NCI-H446 (cell line): ENCODE measurements at places on chromosomes 11 and 22.

DNA sequence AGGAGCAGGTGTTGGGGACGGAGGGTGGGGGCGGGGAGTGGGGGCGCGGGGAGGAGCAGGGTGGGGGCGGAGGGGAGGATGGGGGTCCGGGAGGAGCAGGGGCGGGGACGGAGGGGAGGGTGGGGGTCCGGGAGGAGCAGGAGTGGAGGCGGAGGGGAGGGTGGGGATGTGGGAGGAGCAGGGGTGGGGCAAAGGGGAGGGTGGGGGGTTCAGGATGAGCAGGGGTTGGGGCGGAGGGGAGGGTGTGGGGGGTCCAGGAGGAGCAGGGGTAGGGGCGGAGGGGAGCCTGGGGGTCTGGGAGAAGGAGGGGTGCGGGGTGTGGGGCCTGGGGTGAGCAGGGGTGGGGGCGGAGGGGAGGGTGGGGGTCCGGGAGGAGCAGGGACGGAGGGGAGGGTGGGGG is 17.1 kb downstream of the CRELD2 start:
- no peak for DNase-seq

DNA sequence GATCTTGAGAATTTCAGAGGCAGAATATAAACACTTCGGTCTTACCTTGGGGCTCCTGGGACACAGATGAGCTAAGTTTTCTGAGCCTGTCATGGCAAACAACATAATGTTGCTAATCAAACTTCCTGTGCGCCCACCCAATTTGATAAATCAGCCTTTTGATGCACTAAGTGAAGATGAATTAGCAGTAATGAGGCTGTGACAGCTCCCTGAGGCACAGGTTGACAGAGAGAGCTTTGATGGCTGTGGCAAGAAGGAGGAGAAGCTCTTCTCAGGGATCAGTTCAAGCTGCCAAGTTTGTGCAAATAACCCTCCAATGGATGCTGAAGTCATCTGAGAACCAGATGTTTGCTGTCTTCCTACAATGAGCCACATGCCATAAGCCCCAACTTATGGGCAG is 34.4 kb downstream of the DRD2 start:
- no peak for DNase-seq

DNA sequence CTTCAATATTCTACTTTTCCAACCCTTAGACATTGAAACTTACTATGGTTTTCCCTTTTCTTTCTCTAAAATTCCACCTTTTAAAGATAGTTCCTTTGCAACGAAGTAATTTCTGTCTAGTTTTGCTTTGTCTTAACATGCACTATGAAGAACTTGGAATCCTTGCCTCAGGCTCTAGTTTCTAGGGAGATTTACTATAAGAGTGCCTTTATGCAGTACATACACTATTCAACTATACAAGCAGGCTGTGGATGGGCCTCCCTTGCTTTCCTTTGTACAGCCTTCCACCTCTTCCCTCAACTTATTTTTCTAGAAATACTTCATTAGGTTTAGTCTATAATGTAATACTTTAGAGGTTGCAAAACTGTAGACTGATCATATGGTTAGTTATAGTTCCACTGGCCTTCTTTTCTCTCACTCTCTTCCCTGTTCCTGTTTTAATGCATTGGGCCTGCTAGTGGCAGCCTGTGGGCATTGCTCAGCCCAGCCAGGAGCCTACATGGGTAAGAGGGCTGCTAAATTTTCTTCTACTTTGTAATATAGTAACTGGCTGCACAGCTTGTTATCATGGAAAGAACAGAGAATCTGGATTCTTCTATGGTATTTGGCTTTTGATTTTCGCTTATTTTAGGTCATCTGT is 100.2 kb downstream of the C11orf87 start:
- no peak for DNase-seq

DNA sequence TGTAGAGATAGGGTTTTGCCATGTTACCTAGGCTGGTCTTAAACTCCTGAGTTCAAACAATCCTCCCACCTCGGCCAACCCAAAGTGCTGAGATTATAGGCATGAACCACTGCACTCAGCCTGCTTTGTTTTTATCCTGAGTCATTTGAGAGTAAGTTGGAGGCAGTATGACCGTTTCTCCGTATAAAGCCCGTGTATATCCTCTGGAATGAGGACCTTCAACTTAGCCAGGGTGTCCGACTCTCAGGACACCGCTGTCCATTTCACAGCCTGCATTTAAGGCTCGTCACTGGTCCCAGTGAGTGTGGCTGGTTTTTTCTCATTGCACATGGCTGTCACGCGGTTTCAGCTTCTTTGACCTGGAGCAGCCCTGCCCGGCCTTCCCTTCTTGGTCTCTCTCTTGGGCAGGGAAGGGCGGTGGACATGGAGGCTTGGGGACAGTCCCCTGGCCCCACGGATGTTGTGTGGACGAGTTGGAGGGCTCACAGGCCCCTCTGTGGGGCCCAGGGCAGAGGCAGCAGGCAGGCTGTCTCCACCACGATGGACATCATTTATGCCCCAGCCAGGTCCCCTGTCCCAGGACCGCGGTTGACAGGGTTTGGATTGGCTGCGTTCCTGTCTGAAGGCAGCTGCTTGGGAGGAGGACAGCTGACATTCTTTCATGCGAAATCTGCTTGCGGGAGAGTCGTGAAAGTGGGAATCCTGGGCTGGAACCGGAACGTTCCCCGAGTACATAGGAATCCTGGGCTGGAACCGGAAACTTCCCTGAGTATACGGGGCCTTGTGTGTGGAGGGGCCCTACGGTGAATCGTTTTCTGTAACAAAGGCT is 93.3 kb downstream of the KCNQ1 start:
- no peak for DNase-seq

DNA sequence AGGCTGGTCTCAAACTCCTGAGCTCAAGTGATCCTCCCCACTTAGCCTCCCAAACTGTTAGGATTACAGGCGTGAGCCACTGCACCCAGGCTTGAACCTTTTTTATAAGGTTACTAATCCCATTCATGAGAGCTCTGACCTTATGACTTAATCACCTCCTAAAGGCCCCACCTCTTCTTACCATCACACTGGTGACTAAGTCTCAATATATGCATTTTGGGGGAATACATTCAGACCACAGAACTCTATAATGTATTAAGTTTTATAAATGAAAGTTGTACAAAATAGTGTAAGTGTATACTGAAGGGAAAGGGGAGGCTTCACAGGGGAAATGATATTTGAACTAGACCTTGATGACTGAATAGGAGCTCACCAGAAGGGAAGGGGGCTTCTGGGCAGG is 28.4 kb upstream of the RBFOX2 start:
- no peak for DNase-seq

DNA sequence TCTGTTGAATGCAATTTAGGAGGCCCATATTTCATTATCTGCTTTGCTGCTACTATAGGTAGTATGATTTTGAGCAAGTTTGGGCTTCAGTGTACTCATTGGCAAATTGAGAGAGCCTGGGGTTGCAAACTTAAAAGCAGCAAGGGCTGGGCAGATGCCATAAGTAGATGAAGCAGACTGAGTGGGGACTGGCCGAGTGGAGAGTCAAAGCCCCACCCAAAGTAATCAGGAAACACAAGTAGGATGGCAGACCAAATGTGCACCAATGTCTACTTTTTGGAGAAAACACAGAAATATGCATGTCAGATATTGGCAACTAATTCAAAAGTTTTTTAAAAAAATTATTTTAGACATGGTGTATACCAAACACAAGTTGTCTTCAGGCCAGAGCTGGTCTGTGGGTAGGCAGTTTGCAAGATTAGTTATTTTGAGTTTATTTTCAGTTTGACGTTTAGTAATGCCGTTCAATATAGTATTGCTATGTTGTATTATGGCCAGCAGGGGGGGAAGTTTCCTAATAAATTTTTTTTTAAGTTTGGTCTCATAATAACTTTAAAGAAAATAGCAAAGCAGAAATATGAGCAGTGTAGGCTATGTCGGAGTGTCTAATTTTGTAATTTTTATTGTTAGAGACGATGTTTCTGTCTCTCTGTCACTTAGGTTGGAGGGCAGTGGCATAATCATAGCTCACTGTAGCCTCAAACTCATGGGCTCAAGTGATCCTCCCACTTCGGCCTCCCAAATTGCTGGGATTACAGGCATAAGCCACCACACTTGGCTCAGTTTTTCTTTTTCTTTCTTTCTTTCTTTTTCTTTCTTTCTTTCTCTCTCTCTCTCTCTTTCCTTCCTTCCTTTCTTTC is 105.1 kb downstream of the HIPK3 start:
- peak; percentile 7 for DNase-seq

DNA sequence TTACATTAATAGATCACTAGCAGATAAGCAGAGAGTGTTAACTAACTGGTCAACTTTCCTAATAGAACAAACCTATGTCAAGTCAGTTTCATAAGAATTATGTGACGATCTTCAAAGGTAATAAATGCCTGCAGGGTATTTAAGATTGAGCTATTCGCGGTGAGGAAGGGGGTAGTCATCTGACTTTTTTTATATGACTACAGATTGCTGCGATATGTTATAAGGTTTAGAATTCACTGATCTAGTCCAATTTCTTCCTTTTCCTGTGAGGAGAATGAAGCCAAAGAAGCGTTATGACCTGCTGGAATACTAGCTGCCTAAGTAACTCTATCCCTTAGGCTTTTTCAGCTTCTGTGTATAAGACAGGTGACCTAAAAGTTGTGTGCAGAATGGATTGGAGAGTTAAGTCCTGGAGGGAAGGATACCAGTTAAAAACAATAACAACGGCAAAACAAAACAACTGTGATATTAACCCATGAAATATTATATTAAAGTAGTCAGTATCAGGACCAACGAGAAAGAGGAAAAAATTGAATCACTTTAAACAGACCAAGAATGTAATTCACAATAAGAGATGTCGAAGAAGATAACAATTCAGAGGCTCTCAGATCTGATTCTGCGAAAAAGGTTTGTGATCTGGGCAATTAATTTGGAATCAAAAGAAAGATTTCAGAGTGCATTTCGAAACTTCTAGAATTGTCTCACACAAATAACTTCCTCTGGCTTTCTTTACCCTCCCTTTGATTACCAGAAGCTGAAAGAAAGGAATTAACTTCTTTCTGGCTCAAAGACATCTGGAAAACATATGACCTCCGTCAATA is 630 bp downstream of the CASP4 start:
- DNase-seq: no peak

GRCh38 chr22:17269607-17270261 is 50.5 kb upstream of the ADA2 start:
- no peak for DNase-seq

DNA sequence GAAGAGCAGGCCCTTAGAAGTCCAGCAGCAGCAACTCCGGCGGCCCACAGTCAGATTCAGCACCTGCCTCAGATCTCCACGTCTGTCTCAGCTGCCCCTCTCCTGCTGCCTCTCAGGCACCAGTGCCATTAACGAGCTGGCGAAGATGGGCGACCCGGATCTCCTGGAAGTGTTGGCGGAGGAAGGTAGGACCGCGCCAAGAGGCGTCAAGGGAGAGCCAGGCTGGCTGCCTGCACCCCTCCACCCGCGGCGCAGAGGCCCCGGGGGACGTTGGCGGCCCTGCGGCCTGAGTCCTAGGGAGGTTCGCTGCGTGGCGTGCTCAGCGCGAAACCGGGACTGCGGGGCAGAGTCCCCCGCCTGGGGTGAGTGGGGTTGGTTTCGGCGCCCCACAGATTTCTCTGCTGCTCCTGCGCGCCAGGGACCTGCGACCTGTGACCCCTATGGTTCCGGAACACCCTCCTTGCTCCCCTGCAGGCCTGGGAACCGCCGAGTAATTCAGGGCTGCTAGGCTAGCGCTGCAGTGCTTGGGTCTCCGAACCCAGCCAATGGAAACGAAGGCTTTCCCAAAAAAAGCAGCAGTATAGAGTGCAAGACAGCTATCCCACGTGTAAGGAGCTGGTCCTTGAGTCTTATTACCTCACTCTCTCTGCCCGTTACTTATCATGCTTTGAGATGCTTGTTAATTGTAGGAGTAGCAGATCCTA is 615 bp downstream of the ANO5 start:
- DNase-seq: peak; percentile 51

DNA sequence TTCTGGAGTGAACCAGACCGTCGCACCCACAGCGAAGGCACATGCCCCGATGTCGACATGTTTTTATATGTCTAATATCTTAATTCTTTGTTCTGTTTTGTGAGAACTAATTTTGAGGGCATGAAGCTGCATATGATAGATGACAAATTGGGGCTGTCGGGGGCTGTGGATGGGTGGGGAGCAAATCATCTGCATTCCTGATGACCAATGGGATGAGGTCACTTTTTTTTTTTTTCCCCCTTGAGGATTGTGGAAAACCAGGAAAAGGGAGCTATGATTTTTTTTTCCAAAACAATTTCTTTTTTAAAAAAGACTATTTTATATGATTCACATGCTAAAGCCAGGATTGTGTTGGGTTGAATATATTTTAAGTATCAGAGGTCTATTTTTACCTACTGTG is 49.2 kb upstream of the OR4B1 start:
- no peak for DNase-seq

DNA sequence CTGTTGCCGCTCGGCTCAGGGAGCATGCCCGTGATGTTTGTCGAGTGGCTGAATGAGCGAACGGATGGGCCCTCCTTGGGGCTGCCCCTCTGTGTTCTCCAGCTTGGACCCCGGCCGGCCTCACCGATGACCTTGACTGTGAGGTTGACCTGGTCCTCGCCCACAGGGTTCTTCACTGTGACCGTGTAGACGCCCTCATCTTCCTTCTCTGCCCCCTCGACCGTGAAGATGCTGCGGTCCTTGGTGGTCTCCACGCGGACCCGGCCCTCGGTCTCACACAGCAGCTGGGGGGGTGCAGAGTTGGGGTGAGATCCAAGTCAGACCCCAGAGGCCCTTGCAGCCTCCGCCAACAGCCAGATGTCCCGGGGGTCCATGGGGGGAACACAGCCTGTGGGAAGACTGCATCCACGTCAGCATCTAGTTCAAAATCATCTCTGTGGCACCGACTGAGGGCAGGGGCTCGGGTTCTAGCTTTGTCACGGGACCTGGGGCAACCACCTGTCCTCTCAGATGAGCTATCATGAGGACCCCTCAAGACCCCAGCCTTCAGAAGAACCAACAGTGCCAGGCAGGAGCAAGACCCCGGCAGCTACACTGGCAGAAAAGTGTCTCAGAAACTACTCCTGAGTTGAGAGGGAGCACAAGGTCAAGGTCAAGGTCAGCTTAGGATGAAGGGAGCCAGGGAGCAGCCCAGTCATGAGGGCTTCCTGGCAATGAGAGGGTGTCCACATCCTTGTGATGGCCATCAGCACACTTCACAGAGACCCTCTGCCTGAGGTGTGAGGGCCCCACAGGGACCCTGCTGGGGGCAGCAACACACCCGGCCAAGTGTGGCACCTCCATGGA is 13.9 kb downstream of the MYBPC3 start:
- DNase-seq: no peak

GRCh38 chr11:60788401-60789125 is 3.4 kb downstream of the MS4A10 start:
- DNase-seq: peak; percentile 86
